ENCODE measurements at places on chromosomes 7 and 10.

DNA sequence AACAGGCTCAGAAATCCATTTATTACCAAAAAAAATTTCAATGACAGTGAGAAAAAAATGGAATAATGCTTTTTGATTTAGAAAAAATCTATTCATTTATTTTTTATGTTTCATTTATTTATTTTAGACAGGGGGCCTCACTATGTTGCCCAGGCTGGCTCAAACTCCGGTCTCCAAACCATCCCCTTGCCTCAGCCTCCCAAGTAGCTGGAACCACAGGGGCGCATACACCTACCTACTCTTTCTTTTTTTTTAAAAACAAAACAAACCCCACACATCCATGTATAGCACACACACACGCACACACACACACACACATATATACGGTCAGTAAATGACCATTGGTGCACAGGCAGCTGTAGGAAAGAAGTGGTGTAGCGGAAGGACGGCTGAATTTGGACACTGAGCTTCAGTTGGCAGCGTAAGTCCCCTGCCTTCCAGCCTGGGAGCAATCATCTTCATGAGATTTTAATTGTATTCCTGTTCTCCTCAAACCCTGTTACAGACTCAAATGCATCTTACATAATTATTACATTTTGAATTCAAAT lies 28.8 kb downstream of the ARL4A start:
- no peak for DNase-seq

GRCh38 chr10:15118615-15119014 lies 21.5 kb downstream of the RPP38 start:
- DNase-seq, result no peak

DNA sequence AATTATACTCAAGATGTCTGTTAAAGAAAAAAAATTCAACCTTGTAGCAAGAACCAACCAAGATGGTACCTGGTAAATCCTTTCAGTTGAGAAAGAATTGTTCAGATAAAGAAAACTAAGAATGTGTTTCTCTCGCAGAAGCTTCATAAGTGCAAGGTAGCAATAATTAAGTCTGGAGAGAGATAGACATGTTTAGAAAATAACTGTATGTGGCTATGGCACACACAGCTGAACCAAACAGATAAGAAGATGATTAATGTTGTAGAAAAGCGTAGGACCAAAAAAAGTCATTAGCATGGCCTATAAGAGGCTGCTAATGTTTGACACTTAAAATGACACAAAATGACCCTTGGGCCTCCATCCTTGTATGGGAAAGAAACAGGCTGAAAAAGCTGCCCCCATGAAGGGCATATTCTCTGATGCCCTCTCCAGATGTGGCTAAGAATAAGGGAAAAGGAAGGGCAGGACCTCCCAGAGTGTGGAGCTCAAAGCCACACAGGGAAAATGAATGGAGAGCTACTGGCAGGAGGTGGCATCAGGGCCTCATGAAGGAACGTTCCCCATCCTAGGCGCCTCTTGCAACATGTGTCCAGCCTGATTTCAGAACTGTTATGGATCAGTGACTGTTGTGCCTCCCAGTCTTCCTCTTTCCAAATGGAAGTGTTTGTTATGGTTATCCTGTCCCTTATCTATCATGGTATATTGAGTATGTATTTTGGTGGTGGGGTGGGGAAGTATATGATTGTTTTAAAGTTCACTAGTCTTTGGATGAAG lies 30.7 kb downstream of the TLL2 start:
- DNase-seq, result peak; percentile 24

GRCh38 chr7:37377231-37377630 lies 71.4 kb downstream of the ELMO1 start:
- no peak for DNase-seq

GRCh38 chr7:36692456-36692855 lies 31.8 kb downstream of the AOAH start:
- DNase-seq, result no peak

GRCh38 chr10:60139290-60139689 lies 232.9 kb upstream of the CCDC6 start:
- no peak for DNase-seq

- DNase-seq, result no peak
Observed at GRCh38 chr7:125450749-125451148, 521.1 kb upstream of the POT1 start.

DNA sequence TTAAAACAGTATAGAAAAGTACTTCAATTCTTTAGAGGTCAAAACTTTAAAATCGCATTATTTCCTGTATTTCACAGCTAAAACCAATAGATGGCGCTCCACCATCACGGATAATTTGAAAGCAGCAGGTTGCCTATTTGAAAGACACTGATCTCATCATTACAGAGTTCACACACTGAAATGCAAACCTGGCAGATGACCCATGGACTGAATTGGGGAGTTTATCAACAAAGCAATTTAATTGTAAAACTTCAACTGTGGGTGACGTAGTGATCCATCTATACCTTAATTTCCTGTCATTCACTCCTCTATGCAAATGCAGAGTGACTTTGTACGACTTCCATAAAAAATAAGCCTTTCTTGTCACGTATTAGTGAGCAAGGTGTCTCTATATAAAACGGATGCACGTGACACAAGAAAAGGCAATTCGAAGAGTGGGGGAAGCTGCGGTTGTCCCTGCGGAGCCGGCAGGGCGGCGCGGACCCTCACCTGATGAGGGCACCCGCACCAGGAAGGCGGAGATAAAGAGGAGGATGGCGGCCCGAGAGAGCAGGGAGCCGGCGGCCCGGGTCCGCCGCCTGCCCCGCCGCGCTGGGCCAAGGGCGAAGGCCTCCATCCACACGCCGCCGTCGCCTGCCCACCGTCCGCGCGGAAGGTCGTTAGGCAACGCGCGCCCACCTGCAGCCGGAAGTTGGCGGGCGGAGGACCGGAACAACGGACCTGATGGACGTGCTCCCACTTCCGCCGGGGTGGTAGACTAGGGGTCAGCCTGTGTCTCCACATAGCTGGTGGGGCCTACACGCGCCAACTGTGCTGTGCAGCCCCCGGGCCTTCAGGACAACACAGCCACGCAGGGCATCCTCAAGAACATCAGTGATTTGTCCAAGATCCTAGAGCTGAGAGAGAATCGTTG lies at the start of gene ZPBP:
Gene ZPBP (minus strand): TSS at position 668 of the 913 bp plus-strand sequence. CDS start 52 bp downstream, at position 616.
- DNase-seq, result no peak

GRCh38 chr7:69349291-69349690 lies 249.0 kb upstream of the AUTS2 start:
- DNase-seq, result no peak

GRCh38 chr7:102106625-102107024 lies 180.0 kb upstream of the SH2B2 start:
- peak; percentile 6 for DNase-seq

- DNase-seq, result no peak
Observed at GRCh38 chr10:128419466-128420019, 293.3 kb upstream of the MKI67 start.

- no peak for DNase-seq
Observed at GRCh38 chr10:82943142-82943541, 1068.1 kb downstream of the NRG3 start.

DNA sequence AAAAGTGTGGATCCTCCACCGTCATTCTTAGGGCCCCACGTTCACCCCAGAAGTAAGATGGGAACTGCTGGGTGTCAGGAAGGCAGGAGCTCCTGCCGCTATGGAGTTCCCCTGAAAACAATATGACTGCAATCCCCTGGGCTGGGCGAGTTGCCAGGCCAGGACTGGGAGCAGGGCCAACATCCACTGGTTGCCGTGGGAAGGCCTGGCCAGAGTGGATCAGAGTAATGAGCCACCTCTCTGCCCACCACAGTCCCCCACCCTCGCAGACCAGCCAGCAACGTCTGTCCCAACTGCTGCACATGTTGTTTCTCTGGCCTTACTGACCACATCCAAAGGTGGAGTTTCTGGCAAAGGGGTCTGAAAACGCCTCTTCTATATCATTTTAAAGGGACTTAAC lies 86.6 kb downstream of the STRA8 start:
- no peak for DNase-seq

- DNase-seq, result no peak
Observed at GRCh38 chr7:4819560-4820404, 42.0 kb downstream of the PAPOLB start.

DNA sequence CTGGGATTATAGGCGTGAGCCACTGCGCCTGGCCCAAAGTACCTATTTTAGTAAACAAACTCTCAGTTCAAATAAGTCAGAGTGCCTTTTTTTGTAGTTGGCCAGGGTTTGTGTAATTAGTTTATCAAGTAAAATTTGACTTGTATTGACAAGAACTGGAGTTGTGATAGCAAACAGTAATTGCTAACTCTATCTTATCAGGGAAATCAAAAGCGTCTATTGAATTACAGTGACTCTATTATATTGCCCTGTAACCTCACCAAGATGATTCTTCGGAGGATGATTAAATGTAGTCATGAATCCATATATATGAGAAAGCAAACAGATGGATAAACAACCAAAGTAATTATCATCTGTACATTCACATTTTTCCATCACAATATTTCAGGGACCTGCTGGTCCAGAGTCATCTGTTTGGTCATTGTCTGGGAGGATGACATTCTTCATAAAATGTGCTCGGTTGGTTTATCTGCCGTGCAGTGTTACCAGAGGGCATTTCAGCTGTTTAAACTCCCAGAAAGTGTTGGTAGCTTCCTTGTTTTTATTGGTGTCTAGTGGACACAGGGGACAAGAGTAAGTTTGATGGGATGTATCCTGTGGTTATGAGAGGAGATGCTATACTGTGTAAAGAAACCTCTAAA lies 35.6 kb downstream of the DOCK1 start:
- peak; percentile 41 for DNase-seq

DNA sequence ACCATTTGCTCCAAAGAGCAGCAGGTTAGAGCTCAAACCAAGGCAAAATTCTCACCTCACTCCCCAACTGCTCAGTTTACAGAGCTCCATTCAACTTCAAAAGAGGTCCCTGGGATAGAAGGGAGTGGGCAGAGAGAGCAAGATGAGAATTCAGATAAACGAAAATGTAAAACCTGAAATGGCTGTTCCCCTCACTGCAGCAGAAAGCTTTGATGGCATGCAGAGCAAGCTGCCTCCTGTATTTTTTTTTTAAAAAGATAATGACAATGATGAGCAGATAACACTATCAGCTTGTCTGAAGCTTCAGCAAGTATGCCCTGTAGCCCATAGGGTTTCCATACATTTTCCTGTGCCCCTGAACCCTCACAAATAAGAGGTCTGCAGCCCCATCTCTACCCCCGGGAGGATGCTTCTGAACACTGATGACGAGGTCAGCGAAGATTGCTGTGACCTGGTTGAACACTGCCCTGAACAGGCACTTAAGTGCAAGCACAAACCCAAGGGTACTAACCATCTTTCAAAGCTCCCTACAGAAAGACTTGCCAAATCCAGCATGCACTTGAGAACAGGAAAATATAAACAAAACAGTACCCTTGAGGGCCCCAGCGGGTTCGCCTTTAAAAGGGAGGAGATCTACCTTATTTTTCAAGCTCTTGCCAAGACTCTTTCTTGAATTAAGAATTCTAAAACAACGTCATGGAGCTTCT lies 81.3 kb downstream of the GLI3 start:
- no peak for DNase-seq

GRCh38 chr7:101089876-101090275 lies 4.6 kb downstream of the TRIM56 start:
- no peak for DNase-seq

DNA sequence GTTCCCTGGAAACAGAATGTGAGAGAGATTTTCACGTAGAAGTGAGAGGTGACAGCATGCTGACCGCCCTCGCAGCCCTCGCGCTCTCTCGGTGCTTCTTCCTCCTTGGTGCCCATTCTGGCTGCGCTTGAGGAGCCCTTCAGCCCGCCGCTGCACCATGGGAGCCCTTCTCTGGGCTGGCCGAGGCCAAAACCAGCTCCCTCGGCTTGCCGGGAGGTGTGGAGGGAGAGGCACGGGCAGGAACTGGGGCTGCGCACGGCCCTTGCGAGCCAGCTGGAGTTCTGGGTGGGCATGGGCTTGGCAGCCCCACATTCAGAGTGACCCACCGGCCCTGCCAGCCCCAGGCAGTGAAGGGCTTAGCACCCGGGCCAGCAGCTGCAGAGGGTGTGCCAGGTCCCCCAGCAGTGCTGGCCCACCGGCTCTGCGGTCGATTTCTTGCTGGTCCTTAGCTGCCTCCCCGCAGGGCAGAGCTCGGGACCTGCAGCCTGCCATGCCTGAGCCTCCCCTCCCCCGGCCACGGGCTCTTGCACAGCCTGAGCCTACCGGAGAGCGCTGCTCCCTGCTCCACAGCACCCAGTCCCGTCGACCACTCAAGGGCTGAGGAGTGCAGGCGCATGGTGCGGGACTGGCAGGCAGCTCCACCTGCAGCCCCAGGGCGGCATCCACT lies 888.7 kb upstream of the ZWINT start:
- no peak for DNase-seq

DNA sequence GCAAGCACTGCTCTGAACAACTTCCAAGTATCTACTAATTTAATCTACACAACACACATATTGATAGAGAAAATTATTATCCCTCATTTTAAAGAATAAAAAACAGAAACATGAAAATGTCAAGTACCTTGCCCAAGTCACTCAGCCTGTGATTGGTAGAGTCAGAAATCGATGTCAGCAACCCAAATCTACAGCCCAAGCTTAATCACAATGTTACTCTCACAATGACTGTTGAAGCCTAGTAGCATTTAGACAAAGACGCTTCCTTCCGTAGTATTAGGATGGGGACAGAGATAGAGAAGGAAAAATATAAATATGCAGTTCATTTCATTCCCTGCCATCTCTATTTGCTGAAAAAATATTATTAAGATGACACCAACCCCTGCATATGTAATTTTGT lies 242.5 kb downstream of the ELMO1 start:
- no peak for DNase-seq

DNA sequence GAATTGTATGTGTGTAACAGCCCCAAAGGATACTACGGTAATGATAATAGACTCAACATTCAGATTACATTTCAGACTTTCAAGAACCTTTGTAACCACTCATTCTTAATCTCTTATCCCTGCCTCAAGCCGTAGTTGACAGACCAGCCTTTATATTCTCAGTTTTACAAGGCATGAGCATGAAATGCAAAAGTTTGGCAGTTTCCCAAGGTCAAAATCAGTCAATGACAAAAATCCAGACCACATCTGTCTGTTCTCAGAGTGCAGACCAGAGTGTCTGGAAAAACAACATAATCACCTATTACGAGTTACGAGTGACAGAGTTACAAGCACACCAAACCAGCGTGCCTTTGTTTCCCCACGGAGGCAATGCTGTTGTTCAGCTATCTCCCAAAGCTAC lies 178.6 kb upstream of the LRGUK start:
- DNase-seq, result no peak

DNA sequence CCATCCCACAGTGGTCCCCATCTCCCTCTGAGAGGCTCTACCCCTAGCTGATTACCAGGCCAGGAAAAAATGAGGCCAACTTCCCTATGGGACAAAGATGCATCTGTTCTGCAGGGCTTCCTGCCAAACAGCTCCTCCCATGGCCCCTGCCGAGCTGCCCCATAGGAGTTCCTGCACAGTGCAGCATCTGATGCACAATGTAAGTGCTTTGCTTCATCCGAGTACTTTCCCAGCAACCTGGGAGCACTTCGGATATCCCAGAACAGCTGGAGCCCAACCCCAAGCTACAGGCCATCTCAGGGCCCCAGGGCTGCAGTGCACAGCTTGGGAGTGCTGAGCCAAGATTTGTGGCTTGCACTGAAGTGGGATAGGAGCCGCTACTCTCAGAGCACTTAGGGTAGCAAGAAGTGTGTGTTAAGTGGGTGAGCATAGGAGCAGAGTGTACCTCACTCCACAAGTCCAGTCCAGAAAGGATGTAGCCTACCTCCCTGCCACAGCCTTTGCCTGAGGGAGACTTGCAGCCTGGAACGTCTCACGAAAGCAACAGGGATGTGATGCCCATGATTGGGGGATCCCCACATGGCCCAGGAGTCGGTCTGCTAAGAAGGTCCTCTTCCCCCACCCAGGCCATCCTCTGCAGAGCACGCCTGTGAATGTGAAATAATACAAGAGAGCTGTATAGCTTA lies 209.6 kb upstream of the VWC2 start:
- DNase-seq, result no peak

- no peak for DNase-seq
Observed at GRCh38 chr7:100655908-100656674, at the start of gene ACTL6B. Gene ACTL6B (minus strand): TSS chr7:100656448. CDS start chr7:100656354, 94 bp downstream.
